ENCODE measurements at places on chromosomes 3 and 15. TPM values are rescaled to one million over a fixed set of nuclear protein-coding genes. Genes with fewer than 3 reads are reported as not detected.

Gene GOLGA6D
- not detected for total RNA-seq

DNA sequence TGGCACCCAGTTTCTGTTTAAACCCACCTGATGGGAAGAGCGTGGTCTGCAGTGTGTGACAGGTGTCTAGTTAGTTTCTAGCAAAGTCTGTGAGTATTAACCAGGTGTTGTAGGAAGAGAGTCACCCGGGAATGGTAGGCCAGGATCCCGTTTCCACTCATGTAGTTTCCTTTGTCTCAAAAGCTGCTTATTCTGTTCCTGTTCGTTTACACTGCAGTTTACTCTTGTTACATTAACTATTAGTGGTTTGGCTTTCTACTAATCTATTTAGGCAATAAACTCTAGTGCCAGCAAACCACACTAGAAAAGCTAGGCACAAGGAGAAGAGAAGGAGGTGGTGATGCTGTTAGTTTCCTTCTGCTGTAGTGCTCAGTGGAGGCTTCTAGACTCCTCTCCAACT, 32.7 kb downstream of the WDR76 start:
- H3K4me3 ChIP-seq = no peak overlapping the region
- H3K27ac ChIP-seq = no peak overlapping the region
- H3K4me1 ChIP-seq = no peaks in the 10 kb centered on the region
- DNase-seq = no peak
- no peaks in the 10 kb centered on the region for H3K36me3 ChIP-seq
- H3K27me3 ChIP-seq = no peaks in the 10 kb centered on the region

- H3K4me3 ChIP-seq = no peak overlapping the region
- H3K4me1 ChIP-seq = no peaks in the 10 kb centered on the region
- no peaks in the 10 kb centered on the region for H3K27me3 ChIP-seq
- H3K27ac ChIP-seq = no peak overlapping the region
- no peaks in the 10 kb centered on the region for H3K36me3 ChIP-seq
- no peak for DNase-seq
Observed at GRCh38 chr3:73558727-73559075, 66.0 kb downstream of the PDZRN3 start.

DNA sequence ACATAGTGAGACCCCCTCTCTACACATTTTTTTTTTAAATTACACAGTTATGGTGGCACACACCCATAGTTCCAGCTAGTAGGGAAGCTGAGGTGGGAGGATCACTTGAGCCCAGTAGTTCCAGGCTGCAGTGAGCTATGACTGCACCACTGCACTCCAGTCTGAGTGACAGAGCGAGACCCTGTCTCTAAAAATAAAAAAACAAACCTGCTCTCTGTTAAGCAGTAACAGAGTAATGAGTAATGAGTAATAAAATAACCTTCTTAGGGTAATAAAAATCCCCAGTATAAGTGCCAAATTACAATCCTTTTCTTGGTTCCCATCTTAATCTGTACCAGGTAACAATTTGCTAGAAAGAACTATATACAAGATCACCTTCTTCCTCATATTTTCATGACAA, 65.9 kb upstream of the PLXND1 start:
- H3K27ac ChIP-seq = no peak overlapping the region
- no peaks in the 10 kb centered on the region for H3K36me3 ChIP-seq
- H3K27me3 ChIP-seq = no peaks in the 10 kb centered on the region
- H3K4me1 ChIP-seq = no peaks in the 10 kb centered on the region

- DNase-seq = no peak
- H3K36me3 ChIP-seq = no peaks in the 10 kb centered on the region
- no peak overlapping the region for H3K27ac ChIP-seq
- no peaks in the 10 kb centered on the region for H3K4me1 ChIP-seq
- no peaks in the 10 kb centered on the region for H3K27me3 ChIP-seq
- H3K4me3 ChIP-seq = no peak overlapping the region
Observed at GRCh38 chr3:72682936-72683452, 165.3 kb downstream of the SHQ1 start.
